Kidney (tissue), 22 donors: ENCODE measurements at places on chromosomes 11 and 22. TPM values are rescaled to one million over a fixed set of nuclear protein-coding genes. Genes with fewer than 3 reads are reported as not detected.

The NXPE4 gene
- 0.63 TPM for total RNA-seq

The CLTCL1 gene
- total RNA-seq = 6.3 TPM

The C11orf86 gene
- total RNA-seq = not detected

DNA sequence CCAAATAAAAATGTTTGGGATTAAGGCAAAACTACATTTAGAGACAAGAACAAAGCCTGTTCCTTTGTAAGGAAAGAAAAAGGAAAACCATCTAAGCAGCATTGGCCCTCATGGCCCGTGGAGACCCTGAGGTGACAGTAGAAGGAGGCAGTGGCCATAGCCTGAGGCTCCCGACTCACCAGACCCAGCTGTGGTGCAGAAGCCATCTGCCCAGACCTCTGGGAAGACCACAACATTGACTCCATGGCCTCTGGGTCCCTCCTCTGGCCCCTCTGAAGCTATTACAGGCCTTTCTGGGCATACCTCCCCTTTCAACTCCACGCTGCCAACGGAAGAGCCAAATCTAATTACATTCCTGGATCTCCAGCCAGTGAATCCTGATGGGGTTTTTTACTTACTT lies 6.4 kb downstream of the PRAME start:
- DNase-seq = no peak

DNA sequence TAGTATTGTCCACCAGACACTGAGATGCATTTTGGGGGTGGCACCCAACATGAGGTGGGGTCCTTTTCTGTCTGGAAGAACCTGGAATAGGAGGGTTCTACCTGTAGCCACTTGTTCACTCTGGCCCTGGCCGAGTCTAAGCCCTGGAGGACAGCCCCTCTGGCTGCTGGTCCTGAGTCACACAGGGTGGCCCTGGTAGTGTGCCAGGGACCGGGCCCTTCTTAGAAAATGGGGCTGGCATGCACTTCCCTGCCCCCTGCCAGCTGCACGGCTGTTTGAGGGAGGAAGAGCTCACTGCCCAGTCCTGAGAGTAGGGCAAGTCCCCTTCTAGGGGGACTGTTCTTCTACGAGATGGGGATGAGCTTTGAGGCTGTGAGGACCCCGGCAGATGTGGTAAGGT lies 2.2 kb downstream of the PLCB3 start:
- DNase-seq = no peak

- no peak for DNase-seq
Observed at GRCh38 chr11:77959434-77959833, 35.0 kb downstream of the INTS4 start.
